Amygdala (tissue), 56 donors: ENCODE measurements at places on chromosomes 3 and 15.

GRCh38 chr15:74053941-74054529, 28.3 kb downstream of the GOLGA6A start:
- DNase-seq: no peak

GRCh38 chr3:171347301-171348039, 112.7 kb downstream of the TNIK start:
- DNase-seq: no peak

DNA sequence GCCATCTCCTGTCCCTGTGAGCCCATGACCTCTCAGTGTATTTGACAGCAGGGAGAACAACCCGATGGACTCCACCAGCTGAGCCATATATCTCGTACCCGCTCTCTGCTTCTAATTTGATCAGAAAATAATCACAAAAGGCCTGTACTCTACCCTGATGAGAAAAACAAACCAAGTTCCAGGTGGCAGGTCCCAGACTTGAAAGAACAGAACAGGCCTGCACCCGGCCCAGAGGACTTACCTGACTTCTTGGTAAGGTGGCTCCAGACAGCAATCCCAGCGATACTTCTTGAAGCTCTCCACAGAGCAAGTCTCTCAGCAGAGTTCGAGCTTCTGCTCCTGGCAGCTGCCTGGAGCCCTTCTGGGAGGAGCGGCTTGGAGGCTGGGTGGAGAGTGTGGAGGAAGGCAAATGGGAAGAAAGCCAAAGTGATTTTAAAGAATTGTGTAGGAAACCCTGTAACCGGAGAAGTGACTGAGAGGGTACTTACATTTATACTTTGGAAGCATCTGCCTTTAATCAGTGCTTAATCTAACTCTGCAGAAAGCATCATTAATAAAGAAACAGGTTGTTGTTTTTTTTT, 91.6 kb downstream of the SCN11A start:
- no peak for DNase-seq

- no peak for DNase-seq
Observed at GRCh38 chr15:80876348-80876674, 97.1 kb downstream of the CEMIP start.

DNA sequence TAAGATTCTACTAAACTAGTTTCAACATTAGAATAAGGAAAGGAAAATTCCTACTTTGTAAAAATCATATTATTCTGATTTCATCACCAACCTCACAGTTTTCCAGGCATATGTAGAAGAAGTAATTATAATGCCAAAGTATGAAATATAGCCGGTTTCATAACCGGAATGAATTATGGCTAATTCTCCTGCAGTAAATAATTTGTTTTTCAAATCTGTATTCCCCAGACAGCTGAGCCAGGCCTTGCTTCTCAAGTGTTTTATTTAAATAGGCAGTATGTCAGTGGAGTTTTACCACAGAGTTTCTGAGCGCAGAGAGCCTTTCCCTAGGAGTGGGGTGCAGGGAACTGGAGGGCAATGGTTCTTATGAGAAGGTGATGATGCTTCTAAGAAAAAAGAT, 8.7 kb upstream of the CPA3 start:
- DNase-seq: no peak

DNA sequence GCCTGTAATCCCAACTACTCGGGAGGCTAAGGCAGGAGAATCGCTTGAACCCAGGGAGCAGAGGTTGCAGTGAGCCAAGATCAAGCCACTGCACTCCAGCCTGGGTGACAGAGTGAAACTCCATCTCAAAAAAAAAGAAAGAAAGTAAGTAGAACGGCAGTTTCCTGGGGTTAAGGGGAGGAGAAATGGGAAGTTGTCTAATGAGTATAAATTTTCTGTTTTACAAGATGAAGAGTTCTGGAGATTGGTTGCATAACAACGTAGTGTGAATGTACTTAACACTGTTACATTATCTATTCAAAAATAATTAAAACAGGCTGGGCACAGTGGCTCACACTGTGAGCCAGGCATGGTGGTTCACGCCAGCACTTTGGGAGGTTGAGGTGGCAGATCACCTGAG, 45.4 kb downstream of the GRK7 start:
- DNase-seq: no peak

DNA sequence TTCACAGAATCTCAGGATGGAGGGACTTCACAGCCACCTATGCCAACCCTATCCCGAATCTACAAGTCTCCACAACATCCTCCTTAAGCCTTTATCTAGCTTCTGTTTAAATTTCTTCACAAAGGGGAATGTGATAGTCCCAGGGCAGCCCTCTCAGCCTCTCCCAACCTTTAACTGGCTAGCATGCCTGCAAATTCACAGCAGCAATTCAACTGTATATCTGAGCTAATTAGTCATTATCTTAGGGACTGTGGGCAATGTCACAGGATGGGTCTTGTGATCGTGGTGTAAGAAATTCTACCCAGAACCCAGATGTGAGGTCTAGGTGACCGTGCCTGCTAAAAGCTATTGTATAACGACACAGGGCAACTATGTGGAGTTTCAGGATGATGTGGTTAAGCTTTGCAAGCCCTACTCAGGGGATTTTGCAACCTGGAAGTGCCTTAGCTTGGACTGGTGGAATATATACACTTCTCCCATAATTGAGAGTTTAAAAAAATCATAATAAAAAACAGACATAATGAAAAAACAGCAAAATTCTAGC, 65.5 kb upstream of the FBN1 start:
- no peak for DNase-seq

GRCh38 chr15:86167841-86168240, 88.2 kb downstream of the AGBL1 start:
- DNase-seq: no peak

GRCh38 chr15:60519218-60519617, 40.3 kb upstream of the ICE2 start:
- no peak for DNase-seq

- DNase-seq: no peak
Observed at GRCh38 chr3:120302361-120302760, 17.3 kb upstream of the GPR156 start.

- no peak for DNase-seq
Observed at GRCh38 chr15:28881170-28881569, 4.6 kb upstream of the APBA2 start.

DNA sequence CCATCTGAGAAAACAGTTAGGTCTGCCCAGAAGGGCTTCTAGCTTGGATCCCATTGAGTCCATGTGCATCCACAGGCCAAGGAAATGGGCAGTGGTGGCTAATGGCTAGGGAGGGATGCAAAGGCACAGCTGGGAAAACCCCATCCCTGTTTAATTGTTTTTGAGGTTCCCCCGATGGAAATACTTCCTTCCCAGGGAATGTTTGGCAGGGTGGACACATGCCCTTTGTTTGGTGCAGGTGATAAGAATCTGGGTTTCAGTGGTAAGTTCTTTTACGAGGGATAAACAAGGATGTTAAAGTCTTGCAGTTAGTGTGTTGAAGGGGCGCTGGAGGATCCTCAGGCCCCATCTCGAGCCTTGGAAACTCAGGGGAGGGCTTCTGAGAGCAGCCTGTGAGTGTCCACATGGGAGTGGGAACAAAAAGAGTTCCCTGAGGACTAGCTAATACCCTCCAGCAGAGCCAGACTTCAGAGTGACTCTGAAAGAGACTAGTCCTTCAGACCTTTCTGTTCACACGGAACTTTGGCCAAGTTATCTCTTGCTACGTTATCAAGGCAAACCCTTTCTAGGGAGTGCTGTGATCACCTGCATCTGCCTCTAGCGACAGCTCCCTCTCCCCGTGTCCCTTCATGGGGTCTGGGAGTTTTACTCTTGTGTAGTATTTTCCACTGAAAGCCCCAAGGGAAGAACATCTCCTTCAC, 17.4 kb downstream of the PTPRG start:
- DNase-seq: no peak

DNA sequence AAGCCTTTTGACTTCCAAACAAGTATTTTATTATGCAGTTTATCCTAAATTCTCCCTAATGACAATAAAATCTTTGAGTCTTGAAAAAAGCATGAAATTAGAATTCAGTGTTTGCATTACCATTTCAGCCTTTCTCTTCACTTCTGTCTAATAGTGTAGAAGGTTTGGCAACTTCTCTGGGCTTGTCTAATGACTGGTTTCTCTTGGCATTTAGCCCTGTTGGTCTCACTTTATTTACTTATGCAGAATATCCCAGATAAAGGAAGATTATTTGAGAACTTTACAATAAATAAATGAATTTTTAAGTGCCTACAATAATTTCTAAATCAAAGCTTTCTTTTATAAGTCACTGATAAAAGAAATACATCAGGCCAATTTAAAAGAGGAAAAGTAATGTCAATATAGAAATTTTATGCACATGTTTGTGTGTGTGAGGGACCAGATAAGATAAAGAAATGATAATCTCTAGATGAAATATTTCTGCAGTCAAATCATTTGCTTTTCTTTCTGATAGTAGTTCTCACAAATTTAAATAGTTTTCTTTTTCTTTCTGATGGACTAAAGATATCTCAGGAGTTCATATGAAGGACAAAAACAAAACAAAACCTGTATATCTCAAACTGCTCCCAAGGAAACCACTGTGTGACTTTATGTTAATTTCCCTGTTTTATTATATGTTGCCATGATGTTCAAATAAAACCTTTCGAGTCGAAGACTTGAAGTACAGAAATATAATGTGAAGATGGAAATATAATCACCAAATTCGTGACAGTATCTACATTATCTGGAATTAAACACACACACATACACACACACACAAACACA, 533.1 kb upstream of the CBLB start:
- DNase-seq: no peak

GRCh38 chr3:104961851-104962250, 404.9 kb upstream of the ALCAM start:
- no peak for DNase-seq

DNA sequence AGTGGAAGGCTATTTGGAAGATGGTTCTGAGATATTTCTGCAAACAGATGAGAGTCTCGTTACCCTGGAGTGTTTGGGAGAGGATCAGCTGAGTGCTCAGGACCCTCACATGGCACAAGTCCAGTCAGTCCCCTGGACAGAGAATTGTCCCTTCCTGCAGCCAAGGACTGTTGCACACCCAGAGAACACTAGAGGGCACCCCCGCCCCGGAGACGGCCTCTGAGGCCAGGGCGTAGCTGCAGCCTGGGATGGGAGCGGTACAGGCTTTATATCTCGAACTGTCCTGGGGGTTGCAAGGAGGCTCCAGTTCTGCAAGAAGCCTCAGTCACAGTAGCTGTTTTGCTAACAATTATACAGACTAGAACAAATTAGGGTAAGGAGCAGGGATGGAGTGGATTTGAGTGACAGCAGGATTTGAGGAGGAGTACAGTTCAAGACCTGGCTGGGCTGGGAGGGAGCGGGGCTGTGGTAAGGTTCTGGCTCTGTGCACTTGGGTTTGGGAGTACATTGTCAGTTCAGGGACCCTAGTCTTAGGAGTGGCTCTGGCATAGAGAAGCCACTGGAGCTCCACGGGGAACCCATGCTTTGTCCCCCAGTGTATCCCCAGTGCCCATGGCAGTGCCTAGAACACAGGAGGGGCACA, 67.6 kb upstream of the HACD2 start:
- DNase-seq: peak; percentile 78

- DNase-seq: no peak
Observed at GRCh38 chr3:39064646-39065045, 12.8 kb downstream of the WDR48 start.

- DNase-seq: no peak
Observed at GRCh38 chr3:192122832-192123594, 604.3 kb downstream of the FGF12 start.

- DNase-seq: no peak
Observed at GRCh38 chr3:30505866-30506520, 100.4 kb upstream of the TGFBR2 start.

GRCh38 chr3:63976161-63976871, 47.0 kb downstream of the PSMD6 start:
- DNase-seq: no peak

- DNase-seq: no peak
Observed at GRCh38 chr15:80202641-80203360, 49.2 kb downstream of the CTXND1 start.

DNA sequence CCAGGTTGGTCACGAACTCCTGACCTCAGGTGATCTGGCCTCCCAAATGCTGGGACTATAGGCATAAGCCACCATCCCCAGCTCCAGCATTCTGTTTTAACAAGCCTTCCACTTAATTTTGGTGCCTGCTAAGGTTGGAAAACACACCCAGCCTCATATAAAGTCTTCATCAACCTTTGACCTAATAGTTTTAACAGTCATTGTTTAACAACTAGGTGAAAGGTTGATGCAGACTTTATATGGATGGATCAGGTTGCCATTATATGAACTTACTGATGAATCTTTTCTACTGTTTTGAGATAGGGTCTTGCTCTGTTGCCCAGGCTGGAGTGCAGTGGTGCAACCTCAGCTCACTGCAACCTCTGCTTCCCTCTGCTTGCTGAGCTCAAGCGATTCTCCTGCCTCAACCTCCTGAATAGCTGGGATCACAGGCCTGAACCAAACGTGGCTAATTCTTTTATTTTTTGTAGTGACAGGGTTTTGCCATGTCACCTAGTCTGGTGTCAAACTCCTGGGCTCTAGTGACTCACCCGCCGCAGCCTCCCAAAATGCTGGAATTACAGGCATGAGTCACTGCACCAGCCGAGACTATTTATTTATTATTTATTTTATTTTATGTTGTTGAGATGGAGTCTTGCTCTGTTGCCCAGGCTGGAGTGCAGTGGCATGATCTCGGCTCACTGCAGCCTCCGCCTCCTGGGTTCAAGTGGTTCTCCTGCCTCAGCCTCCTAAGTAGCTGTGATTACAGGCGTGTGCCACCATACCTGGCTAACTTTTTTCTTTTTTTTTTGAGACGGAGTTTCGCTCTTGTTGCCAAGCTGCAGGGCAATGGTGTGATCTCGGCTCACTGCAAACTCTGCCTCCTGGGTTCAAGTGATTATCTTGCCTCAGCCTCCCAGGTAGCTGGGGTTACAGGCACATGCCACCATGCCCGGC, 3.1 kb upstream of the RPAP1 start:
- DNase-seq: no peak

GRCh38 chr3:135175728-135176277, 380.7 kb downstream of the EPHB1 start:
- no peak for DNase-seq

DNA sequence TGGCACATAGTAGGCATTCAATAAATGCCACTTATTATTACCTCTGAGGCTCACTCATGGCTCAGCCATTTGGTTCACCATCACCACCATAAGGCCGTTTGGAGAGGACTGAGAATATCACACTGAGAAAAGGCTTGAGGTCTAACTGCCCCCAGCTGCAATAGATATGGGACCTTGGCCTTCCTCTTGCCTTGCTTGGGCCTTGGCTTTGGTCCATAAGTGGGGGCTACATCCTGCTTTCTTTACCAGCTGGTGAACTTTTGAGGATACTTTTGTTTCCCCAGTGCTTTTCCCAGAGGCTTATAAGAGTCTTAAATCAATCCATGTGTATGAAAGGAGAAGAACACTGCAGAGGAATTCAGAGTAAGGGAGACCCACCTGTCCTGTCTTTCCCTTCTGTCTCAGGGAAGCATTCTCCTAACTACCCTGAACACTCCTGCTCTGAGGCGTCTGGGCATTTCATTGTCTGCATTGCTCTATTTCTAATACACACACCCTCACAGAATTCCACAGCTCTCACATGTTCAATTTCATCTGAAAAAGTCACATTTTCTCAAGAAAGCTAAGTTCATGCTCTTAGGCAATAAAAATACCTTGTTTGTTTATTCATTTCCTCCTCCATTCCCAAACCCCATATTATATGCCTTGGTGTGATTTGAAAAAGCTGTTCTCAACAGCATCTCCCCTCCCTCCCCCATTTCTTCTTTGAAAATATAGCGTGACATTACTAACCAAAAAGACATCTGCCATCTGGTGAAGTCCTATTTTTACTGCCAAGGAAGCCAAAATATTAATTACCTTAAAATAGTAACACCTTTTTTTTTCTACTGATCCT, 22.5 kb upstream of the KCNMB2 start:
- no peak for DNase-seq
